GM10248 (cell line): ENCODE measurements at places on chromosomes 6 and 20.

- DNase-seq: no peak
Measured at GRCh38 chr6:133827766-133828165, 61.1 kb upstream of the TCF21 start.

- no peak for DNase-seq
Measured at GRCh38 chr20:60955706-60956105, 296.4 kb upstream of the CDH4 start.

DNA sequence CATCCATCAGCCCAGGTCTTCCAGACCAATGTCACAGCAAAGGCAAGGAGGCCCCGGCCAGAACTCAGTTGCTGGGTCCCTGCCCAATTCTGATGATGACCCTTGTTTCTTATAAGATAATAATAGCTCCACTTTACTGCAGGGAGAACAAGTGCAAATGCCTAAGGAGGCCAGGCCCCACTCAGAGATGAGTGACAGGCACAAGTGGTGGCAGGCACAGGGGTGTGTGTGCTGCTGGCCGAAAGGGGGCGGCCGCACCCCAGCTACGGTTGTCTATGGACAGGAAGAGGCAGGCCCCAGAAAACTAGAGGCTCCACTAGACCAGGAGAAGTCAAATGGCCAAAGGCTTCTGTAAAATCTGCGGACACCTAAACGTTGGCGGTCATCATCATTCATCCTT lies 28.6 kb downstream of the GNAS-AS1 start:
- DNase-seq: no peak

- DNase-seq: peak; percentile 62
Measured at GRCh38 chr6:32397252-32397920, 9.6 kb downstream of the BTNL2 start.

GRCh38 chr6:33445119-33445603 lies 9.2 kb upstream of the ZBTB9 start:
- DNase-seq: no peak
